Activated CD8-positive, alpha-beta memory T cell treated with anti-CD3 and anti-CD28 coated beads for 4 hours (primary cell): ENCODE measurements at places on chromosomes 16 and 17.

GRCh38 chr16:59701963-59702930 lies 968.1 kb upstream of the GOT2 start:
- no peak for DNase-seq

GRCh38 chr17:3256575-3256974 lies 41.6 kb downstream of the OR3A1 start:
- no peak for DNase-seq

GRCh38 chr16:4517812-4518680 lies 20.5 kb downstream of the CDIP1 start:
- no peak for DNase-seq

DNA sequence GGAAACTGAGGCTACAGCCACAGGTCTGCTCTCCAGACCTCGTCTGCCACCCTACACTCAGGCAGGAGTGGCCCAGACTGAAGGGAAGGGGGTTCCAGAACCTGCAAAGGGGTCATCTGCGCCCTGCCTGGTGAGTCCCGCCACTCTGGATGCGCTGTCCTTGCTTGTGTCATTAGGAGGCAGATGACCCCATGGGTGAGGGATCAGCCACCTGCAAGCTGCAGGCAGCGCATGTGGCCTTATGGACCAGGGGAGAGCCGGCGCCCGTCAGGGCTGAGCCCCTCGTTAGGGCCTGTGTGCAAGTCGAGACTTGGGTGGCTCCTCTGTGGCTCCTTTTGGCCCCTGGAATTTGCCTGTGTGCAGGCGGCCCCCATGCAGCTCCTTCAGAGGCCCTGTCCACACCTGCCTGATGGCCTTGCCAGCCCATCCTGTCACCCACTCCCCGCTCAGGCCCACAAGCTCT lies 5.7 kb downstream of the ZFPM1 start:
- DNase-seq: no peak

DNA sequence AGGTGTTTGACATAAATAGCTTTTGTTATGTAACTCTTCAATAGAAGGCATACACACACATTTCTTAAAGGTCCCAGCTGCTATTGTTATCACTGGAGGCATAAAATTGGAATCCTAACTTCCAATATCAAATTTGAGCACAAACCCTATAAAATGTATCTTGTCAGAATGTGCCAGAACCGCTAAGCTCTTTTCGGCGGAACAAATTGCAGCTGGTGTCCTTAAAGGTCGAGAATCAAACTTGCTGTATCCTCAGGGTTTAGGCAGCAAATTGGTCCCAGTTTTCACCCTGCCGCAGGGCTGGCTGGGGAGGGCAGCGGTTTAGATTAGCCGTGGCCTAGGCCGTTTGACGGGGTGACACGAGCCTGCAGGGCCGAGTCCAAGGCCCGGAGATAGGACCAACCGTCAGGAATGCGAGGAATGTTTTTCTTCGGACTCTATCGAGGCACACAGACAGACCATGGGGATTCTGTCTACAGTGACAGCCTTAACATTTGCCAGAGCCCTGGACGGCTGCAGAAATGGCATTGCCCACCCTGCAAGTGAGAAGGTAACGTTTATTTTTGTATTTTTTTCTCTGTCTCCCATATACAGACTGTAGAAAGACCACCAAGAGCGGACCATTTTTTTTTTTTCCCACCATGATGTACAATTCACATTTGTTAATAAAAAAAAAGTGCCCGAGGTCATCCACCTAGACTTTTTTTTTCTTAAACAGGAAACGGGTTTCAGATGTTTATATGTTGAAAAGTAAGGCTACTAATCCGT lies 297.1 kb downstream of the IRF8 start:
- DNase-seq: no peak
